Right kidney (tissue), 9 donors: ENCODE measurements at places on chromosomes 6 and 20.
A peak's percentile ranks its signal among the peaks of the same experiment; 100 is the strongest.

DNA sequence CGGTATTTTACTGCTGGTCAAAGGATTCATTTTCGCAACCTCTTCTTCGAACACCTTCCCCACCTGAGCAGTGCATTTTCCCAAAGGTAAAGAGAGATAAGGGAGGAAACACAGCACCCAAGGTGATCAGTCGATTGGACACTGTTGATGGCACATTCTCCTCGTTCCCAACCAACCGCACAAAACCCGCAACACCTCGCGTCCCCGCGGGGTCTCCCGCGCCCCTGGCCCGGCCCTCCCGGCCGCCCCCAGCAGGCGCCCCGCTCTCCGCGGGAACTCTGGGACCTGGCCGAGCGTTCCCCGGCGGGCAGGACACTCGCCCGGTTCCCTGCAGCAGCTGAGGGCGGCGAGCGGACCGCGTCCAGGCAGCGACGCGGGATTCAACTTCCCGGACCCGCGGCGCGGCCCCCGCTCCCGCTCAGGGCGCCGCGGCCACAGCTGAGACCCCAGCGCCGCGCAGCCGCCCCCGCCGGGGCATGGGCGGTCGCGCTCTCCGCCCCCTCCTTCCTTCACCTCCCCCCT is 506 bp downstream of the RGS17 start:
- DNase-seq: peak; percentile 74

DNA sequence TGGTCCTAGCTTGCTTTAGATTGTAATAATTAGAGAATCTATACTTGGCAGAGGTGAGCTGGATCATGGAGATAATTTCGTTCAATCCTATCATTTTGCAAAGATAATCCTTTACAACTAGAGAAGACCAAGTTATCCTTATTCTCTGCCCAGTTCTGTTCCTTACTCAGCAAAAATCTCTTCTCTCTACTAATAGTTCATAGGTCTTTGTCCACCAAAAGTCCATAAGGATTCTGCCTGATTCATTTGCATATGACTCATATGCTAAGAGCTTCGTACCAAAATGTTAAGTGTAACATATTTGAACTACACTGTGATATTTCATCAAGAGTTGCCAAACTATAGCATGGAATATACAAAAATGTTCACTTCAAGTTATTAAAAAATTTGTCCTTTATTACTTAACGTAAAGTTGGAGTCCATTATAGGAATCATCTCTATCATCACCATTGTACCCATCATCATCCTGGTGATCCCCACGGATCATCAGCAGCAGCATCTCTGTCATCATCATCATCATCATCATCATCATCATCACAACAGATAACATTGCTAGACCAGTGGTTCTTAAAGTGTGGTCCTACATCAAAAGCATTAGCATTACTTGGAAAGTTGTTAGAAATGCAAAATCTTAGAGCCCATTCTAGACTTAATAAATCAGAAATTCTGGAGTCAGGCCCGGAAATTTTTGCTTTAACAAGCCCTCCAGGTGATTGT is 463.0 kb downstream of the DHX35 start:
- DNase-seq: no peak

DNA sequence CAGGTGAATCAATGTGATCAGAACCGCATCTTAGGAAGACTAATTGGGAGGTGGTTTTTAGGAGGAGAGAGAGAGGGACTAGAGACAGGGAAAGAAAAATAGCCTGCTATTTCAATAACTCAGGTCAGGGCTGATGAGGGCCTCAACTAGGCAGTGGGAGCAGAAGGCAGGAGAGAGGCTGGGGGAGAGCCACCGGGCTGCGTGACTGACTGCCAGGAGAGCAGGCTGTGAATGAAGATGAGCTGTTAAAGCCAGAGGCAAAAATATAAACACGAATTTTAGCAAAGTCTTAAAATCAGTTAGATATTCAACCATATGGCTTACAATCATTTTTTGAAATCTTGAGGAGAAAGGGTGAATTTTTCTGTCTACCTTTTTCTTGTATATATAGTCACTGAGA is 149.6 kb downstream of the IPCEF1 start:
- no peak for DNase-seq

DNA sequence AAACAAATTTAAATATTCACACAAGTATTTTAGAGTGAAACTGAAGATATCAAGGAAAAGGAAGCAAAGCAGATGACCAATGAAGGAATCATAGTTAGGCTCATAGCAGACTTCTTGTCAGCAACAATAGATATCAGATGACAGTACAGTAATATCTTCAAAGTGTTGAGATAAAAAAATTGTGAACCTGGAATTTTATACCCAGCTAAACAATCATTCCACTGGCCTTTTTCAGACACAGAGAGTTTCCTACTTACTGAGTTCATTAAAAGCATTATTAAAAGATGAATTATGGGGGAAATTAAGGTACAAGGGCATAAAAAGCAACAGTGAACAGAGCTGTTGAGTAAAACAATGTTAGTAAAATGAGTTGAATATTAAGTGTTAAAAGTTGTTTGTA is 254.6 kb downstream of the UST start:
- DNase-seq: no peak

GRCh38 chr20:46376196-46376785 is 30.1 kb downstream of the ELMO2 start:
- no peak for DNase-seq

- no peak for DNase-seq
Observed at GRCh38 chr6:11427723-11428245, 109.8 kb upstream of the TMEM170B start.

- no peak for DNase-seq
Observed at GRCh38 chr6:74346936-74347535, 651.0 kb downstream of the CD109 start.

- DNase-seq: no peak
Observed at GRCh38 chr6:20991910-20992309, 457.7 kb downstream of the CDKAL1 start.

- no peak for DNase-seq
Observed at GRCh38 chr20:62333820-62334595, 31.2 kb downstream of the ADRM1 start.

GRCh38 chr6:91198588-91199255 is 611.9 kb upstream of the MAP3K7 start:
- no peak for DNase-seq

- no peak for DNase-seq
Observed at GRCh38 chr6:4377603-4378002, 242.2 kb upstream of the ECI2 start.

DNA sequence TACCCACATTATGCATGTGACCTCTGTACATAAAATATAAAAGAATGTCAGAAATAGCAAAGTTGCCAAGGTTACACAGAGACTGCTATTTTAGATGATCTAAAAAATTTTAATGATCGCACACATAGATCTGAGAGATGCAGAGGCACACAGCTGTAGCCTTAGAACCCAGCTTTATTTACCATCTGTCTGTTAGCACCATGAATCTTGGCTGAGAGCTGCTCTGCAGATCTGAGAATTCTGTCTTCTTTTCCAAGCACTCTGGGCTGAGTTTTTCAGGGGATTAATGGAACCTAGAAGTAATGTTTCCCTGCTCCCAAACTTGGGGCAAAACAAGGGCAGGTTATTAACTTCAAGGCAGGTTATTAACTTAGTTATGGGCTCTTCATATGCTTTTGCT is 248.7 kb upstream of the JAG1 start:
- no peak for DNase-seq

GRCh38 chr6:36633915-36634314 is 39.8 kb downstream of the SRSF3 start:
- no peak for DNase-seq

- DNase-seq: no peak
Observed at GRCh38 chr6:145569140-145569539, 166.2 kb downstream of the EPM2A start.

DNA sequence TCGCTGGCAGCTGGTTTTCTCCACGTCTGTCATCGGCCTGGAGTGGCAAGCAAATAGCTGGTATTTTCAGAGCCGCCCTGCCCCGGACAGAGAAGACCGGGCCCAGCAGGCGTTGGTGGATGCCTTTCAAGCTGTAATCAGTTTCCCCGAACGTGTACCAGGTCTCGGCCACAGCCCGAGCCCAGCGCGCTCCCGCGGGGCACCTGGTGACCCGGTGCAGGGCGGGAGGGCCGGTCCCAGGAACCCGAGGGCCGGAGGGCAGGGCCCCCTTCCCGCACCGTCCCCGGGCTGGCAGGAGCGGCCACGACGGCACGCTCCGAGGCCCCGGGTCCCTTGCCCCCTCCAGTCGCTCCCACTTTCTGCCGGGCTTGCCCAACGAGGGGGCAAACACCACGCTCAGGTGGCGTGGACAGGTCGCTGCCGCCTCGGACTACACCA is 348 bp upstream of the PYGB start:
- DNase-seq: peak; percentile 89

- DNase-seq: no peak
Observed at GRCh38 chr20:1618479-1618878, 1.3 kb downstream of the SIRPB1 start.

GRCh38 chr20:34389206-34389953 is 26.3 kb downstream of the ITCH start:
- no peak for DNase-seq

DNA sequence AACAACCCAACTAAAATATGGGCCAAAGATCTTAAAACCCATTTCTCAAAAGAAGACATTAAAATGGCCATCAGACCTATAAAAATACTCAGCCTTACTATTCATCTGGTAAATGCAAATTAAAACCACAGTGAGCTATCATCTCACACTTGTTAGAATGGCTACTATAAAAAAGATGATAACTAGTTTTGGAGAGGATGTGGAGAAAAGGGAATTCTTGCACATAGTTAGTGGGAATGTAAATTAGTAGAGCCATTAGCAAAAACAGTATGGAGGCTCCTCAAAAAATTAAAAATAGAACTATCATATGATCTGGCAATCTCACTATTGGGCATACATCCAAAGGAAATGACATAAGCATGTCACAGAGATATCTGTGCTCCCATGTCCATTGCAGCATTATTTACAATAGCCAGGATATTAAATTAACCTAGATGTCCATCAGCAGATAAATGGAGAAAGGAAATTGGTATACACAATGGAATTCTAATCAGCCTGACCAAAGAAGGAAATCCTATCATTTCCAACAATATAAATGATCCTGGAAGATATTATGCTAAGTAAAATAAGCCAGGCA is 2.9 kb downstream of the SIRPB1 start:
- no peak for DNase-seq

GRCh38 chr6:128657181-128657580 is 136.8 kb upstream of the PTPRK start:
- no peak for DNase-seq

GRCh38 chr6:120938876-120939472 is 395.3 kb downstream of the TBC1D32 start:
- DNase-seq: no peak

DNA sequence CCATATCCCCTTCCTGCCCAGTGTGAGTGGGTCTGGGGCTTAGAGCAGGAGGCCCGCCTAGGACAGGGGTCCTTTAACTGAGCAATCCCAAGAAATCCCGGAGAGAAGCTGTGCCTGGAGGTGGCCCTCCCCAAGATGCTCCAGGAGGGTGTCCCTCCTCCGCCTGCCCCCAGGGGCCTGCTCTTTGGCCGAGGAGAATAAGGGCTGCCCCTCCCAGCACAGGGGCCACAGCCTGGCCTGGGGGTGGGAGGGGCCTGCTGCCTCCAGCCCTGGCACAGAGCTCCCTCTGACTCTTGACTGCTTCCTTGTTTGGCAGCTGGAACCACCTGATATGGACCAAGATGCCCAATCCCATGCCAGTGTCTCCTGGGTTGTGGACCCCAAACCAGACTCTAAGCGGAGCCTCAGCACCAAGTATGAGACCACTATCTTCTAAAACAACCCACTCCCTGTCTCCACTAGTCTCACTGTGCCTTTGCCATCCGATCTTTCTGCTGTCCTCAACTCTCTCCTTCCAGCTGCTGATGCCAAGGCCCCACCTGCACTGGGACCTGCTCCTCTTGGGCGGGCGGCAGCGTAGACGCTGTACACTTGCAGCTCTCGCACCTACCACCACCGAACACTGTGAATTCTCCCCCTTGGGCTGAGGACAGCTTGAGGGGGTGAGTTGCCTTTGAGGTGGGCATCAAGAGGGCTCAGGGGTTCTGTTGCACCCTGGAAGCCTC is 54.3 kb downstream of the TCP11 start:
- DNase-seq: no peak

DNA sequence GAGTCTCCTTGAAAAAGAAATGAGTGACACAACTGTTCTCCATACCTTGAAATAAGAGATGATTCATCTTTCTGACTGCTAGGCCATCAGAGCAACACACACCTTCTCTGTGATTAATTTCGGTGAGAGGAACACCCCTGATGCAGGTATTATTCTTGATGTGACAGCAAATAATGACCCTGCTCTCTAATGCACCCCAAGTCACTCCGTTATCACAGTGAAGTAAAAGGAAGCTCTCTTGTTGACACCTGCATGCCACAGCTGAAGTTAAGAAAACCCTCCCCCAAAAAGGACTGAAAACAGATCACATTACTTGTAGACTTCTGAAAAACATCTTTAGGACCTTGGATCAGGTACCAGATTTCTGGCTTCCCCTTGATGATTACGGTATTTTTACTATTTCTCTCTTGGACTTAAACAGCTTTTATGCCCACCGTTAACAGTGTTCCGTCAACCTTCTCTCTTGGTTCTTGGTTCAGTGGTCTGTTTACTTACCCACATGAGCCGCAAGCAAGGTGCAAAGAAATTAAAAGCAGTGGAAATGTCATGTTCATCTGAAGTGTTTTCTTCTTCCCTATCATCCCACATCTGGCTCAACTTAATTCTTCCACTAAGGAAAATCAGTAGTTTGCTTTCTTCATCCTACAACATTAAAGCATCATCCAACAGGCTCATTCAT is 249.7 kb downstream of the GMPR start:
- DNase-seq: no peak

DNA sequence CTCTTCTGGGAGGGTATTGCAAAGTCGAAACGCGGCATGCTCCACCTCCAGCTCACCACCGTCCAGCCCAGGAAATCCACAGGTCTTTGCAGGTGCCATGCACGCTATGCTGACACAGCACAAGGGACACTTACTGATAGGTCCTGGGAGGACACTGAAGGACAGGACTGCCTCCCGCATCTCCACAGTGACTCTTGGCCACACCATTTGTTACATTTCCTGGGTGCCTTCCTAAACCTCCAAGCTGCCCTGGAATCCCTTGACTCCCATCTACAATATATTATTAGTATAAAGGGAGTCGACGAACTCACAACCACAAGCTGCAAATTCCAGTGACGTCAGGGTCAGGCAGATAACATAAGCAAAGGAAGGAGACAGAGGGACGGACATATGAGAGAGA is 106.9 kb downstream of the JPH2 start:
- DNase-seq: no peak

DNA sequence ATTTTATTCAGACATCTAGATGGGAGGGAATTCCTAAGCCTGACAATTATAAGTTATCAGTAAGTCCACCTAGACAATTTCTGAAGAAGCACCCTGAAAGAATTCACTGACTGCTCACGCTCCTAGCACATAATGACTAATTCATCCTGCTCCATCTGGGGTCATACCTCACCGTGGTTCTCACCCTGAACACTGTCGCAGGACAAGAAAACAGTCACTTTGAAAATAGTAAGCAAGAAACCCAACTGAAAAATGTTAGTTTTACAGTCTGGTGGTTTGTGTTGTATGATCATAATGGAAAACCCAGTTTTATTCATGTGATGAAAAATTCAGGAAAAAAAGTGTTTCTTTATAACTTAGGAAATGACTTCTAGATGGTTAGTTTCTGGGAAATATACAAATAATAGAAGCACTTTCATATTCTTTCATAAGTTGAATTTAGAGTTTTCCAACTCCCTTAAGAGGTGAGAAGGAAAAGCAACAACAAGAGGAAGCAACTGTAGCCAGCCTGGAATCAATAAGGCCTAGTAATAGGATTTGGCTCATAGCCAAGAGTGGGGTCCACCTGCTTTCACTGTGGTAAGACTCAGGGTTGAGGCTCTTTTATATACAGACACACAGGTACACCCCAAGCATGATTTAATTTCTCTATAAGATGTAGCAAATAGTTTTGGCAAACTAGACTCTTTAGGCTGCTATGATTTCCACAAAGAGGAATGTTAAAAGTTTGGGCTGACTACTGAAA is 94.1 kb downstream of the HIVEP2 start:
- DNase-seq: no peak
